ENCODE measurements at places on chromosomes 5 and 9.

- no peak for DNase-seq
Observed at GRCh38 chr5:19802686-19803085, 185.3 kb downstream of the CDH18 start.

DNA sequence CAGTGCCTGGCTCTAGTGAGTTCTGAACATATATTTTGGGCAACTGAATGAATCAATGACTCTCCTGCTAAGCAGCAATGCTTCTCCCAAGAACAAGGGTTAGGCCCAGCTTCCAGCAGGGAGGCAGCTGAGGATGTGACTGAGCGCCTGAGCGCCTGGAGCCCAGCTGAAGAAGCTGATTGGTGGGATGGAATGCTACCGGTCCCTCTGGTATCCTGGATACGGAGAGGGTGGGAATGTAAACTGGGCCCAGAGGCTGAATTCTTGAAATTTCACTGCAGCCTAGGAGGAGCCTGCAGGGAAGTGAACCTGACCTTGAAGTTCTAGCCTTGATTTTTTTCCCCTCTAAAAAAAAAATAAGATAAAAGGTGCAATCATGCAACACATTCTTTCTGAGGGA lies 43.2 kb downstream of the WWC1 start:
- no peak for DNase-seq

DNA sequence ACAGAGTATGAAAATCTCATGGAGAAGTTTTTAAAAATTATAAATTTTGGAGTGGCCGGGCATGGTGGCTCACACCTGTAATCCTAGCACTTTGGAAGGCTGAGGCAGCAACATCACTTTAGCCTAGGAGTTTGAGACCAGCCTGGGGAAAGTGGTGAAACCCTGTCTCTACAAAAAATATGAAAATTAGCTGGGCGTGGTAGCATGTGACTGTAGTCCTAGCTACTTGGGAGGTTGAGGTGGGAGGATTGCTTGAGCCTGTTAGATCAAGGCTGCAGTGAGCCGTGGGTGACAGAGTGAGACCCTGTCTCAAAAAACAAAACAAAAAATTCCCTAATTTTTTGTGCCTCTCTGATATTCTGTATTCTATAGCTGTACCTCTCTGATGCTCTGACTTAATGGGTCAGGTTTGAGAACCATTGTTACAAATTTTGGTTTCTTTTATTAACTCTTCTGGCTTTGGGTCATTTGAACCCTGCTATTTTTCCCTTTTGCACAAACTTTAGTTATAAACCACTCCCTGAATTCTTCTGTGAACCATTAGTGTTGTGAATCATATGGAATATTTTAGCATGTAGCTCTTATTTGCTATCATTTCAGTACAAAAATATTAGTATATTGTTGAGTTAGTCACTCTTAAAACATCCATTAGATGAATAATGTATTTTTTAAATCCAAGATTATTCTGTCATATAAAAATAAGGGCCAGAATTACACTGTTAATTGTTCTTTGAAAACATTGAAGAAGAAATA lies 51.0 kb downstream of the FER start:
- DNase-seq, result no peak

DNA sequence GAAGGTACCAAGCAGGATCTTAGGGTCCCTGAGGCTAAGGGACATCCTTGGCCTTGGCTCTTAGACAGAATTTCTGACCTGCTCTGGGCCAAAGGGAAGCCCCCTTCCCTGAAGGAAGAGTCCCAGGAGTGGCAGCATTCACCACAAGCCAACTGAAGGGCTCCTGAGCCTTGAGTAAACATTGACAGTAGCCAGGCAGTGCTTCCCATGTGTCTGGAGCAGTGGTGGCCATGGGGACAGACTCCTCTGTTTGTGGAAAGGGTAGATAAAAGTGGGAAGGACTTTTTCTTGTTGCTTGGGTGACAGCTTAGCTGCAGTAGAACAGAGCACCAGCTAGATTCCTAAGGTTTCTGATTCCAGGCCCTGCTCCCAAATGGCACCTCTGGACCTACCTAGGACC lies 61.4 kb upstream of the VLDLR start:
- no peak for DNase-seq

GRCh38 chr5:161697001-161697400 lies 11.5 kb downstream of the GABRA6 start:
- no peak for DNase-seq
